ENCODE measurements at places on chromosomes 11 and 22. TPM values are rescaled to one million over a fixed set of nuclear protein-coding genes. Genes with fewer than 3 reads are reported as not detected.

DNA sequence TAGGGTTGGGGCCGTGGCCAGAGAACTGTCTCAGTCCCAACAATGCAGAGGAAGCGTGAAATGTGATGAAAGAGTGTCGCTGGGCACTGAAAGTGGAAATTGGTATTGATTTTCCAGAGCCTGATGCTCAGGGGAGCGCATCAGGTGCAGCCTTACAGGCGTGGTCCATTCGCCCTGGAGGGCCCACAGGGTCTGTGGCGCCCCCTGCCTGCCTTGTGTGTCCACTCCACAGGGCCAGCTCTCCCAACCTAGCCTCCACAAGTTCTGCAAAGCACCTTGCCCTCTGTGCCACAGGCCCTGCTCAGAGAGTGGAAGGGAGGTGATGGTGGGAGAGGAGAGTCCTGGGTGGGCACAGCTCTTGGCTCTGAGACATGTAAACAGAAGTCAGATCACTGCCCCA is 54.9 kb upstream of the LMO1 start:
- no peaks in the 10 kb centered on the region for H3K36me3 ChIP-seq
- H3K4me1 ChIP-seq: peaks cover 2% of the 10 kb centered on the region
- no peak overlapping the region for H3K4me3 ChIP-seq
- H3K27me3 ChIP-seq: peaks cover 7% of the 10 kb centered on the region

DNA sequence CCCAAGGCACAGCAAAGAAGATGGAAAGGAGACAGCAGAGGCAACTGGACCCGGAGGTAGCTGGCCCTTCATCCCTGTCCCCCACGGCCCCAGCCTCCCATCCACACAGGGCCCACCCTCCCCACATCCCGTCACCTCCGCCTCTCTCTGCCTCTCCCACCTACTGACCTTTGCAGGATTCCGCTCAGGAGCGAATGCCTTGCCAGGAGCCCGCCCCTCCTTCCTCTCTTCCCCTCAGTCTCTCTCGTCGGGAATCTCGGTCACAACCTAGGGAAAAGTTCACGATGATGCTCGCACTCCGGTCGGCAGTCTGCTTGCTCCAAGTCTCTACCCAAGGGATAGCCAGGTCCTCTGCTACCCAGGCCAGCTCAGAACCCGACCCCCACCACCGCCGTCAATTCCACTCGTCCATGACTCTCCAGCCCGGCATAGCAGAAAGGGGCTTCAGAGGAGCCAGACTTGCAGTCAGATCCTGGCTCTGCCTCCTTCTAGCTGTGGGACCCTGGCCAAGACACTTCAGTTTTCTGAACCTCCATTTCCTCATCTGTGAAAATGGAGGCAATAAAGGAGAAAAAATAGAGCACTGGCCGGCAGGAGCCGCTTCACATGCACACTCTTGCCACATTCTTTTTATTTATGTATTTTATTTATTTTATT is 10.2 kb downstream of the AHNAK start:
- no peak for DNase-seq
- peaks cover 13% of the 10 kb centered on the region for H3K4me1 ChIP-seq
- peaks cover 4% of the 10 kb centered on the region for H3K27me3 ChIP-seq
- peak overlapping the region; percentile 41 for H3K4me3 ChIP-seq

DNA sequence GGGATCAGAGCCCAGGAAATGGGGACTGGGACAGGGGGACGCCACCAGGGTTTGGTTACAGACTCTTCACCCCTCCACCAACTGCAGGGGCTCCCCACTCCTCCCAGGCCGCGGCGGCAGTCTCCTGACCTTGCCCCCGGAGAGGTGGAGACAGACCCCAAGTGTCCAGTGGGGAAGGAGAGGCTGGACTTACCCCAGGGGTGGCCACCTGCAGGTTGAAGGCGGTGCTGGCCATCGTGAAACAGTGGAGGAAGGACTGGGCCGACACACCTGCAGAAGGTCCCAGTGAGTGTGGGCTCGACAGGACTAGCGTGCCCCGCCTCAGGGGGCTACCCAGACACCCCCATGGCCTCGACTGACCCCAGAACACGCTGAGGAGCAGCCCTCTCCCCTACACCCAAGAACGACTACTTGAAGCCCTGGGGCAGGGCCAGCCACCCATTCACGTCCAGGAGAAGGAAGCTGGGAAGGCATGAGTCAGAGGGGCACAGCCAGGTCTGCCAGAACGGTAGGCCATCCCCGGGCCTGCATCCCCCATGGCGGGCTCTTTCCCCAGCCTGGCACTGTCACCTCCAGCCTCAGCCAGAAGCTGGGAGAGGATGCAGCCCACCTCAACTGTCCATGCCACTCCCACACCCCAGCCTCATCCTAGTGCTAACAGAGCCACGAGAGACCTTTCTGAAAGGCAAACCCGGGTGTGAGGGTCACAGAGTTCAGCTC is 2.3 kb downstream of the GATD1 start:
- H3K4me1 ChIP-seq: peaks cover 19% of the 10 kb centered on the region
- DNase-seq: peak; percentile 15
- H3K4me3 ChIP-seq: peak overlapping the region; percentile 55
- H3K27me3 ChIP-seq: no peaks in the 10 kb centered on the region
- peaks cover 8% of the 10 kb centered on the region for H3K36me3 ChIP-seq

DNA sequence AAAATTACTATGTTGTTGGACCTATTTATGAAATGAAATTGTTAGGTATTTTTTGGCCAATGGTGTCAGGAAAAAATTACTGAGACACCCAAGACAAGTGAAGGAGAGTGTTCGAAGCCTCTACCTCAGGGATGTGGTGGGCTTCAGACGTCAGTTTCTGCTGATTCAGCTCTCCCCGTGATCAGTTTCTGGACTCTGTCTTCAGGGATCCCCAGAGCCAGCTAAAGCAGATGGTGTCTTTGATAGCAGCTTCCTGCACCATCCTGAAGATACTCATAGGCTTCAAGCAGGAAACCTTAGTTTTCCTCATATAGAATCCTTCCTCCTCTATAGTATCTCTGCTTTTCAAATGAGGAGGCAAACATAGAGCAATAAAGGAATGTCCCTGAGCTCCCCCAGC is 7.4 kb downstream of the CD248 start:
- no peak overlapping the region for H3K27ac ChIP-seq
- DNase-seq: no peak
- no peaks in the 10 kb centered on the region for H3K36me3 ChIP-seq
- H3K4me1 ChIP-seq: peaks cover 13% of the 10 kb centered on the region
- no peak overlapping the region for H3K4me3 ChIP-seq

The PRG3 gene
- total RNA-seq: not detected

The ART5 gene
- 8.7 TPM for total RNA-seq

The MCHR1 gene
- total RNA-seq: 0.57 TPM

DNA sequence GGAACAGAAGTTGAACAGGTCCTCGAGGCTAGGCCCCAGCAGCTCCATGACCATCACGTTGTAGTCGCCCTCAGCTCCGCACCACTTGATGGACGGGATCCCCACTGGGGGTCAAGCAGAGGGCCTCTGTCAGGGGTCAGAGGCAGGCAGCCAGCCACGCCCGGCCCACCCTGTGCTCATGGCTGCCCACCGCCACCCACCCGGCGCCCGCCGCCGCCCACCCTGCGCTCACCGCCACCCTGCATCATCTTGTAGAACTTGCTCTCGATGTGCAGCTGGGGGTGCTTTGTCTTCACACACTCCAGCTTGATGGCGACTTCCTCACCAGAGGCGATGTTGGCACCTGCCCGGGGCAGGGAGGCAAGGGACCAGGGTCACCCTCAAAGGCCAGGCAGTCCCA is 14.3 kb downstream of the CSNK1E start:
- H3K4me3 ChIP-seq: no peak overlapping the region
- no peaks in the 10 kb centered on the region for H3K27me3 ChIP-seq
- peaks cover 35% of the 10 kb centered on the region for H3K4me1 ChIP-seq
- H3K36me3 ChIP-seq: peaks cover 58% of the 10 kb centered on the region
- no peak for DNase-seq

- peaks cover under 1% of the 10 kb centered on the region for H3K4me1 ChIP-seq
- H3K27me3 ChIP-seq: no peaks in the 10 kb centered on the region
- no peaks in the 10 kb centered on the region for H3K36me3 ChIP-seq
- H3K27ac ChIP-seq: no peak overlapping the region
- DNase-seq: no peak
- no peak overlapping the region for H3K4me3 ChIP-seq
These were observed 21.4 kb downstream of the RELT start for GRCh38 chr11:73397468-73398131.

GRCh38 chr11:30859669-30860068 is 273.5 kb upstream of the MPPED2 start:
- H3K4me3 ChIP-seq: no peak overlapping the region
- no peak for DNase-seq
- H3K27me3 ChIP-seq: peaks cover 2% of the 10 kb centered on the region
- peaks cover 41% of the 10 kb centered on the region for H3K4me1 ChIP-seq
- no peak overlapping the region for H3K27ac ChIP-seq

The GGT5 gene
- total RNA-seq: 0.09 TPM

DNA sequence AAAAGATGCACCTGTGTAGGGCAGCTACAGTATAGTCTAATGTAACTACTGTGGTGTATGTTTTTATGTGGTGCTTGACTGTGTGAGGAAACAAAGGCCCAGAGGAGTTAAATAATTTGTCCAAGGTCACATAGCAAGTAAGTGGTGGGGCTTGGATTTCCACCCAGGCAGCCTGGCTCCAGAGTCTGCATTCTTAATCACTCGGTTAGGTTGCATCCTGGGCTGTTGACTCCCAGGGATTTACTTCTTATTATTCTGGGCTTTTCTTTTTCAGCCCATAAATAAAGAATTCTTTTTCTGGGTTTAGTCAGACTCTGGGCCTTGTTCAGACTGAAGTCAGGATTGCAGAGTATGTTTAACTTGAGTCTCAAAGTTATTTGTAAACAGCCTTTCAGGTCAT is 82.1 kb downstream of the ARHGAP42 start:
- no peak overlapping the region for H3K4me3 ChIP-seq
- H3K36me3 ChIP-seq: peaks cover 7% of the 10 kb centered on the region
- H3K27ac ChIP-seq: peak overlapping the region; percentile 33
- H3K4me1 ChIP-seq: peaks cover 27% of the 10 kb centered on the region

- H3K36me3 ChIP-seq: no peaks in the 10 kb centered on the region
- no peak overlapping the region for H3K4me3 ChIP-seq
- H3K27me3 ChIP-seq: no peaks in the 10 kb centered on the region
- no peak for DNase-seq
- no peak overlapping the region for H3K27ac ChIP-seq
These were observed 30.4 kb downstream of the KCNJ4 start for GRCh38 chr22:38424525-38425080.

DNA sequence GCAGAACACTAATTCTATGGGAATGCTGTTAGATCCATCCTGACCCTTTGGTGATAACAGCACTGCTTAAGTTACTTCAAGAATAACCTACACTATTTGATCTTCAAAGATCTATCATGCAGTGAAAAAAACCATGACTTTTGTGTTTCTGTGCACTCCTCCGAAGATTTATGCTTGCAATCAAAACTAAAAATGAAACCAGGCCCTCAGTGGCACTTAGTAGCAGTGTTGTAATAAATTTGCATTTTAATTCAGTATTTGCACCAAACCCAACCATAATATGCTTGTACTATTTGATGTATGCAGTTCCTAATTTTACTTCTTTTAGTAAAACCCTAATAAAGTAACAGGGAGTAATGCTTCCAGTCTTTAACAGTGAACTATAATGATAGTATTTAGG is 130.7 kb downstream of the SOX6 start:
- no peak for DNase-seq
- H3K27me3 ChIP-seq: no peaks in the 10 kb centered on the region
- peaks cover 13% of the 10 kb centered on the region for H3K4me1 ChIP-seq
- no peaks in the 10 kb centered on the region for H3K36me3 ChIP-seq

GRCh38 chr22:25754527-25755202 is 12.7 kb downstream of the MYO18B start:
- no peaks in the 10 kb centered on the region for H3K27me3 ChIP-seq
- no peak for DNase-seq
- H3K4me3 ChIP-seq: no peak overlapping the region
- no peaks in the 10 kb centered on the region for H3K4me1 ChIP-seq

DNA sequence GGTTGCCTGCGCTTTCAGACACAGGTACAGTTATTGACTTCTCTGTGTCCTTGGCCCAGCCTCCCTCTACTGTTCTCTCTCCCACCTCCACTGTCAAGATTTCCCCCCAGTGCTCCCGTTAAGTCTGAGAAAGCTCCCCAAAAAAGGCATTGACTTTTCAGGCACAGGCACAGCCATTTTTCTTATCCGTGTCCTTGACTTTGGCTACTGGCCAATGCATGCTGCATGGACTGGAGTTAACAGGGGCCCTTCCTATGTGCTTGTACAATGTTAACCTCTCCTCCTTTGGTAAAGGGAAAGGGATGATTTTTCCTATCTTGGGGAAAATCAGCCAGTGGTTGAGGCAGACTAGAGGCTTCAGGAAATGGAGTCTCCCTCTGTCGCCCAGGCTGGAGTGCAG is 4.3 kb downstream of the APOL5 start:
- DNase-seq: no peak
- no peak overlapping the region for H3K4me3 ChIP-seq
- H3K27ac ChIP-seq: no peak overlapping the region

GRCh38 chr11:79437278-79437980 is 3.4 kb downstream of the TENM4 start:
- peak; percentile 85 for DNase-seq
- peaks cover 85% of the 10 kb centered on the region for H3K27me3 ChIP-seq
- H3K36me3 ChIP-seq: no peaks in the 10 kb centered on the region
- H3K27ac ChIP-seq: 0 out of 2 replicates have a peak overlapping the region, but pooled peaks have one; percentile 10
- H3K4me3 ChIP-seq: peak overlapping the region; percentile 86

- H3K27me3 ChIP-seq: no peaks in the 10 kb centered on the region
- peaks cover 4% of the 10 kb centered on the region for H3K4me1 ChIP-seq
- no peak overlapping the region for H3K4me3 ChIP-seq
- no peak overlapping the region for H3K27ac ChIP-seq
- DNase-seq: no peak
- no peaks in the 10 kb centered on the region for H3K36me3 ChIP-seq
These were observed 50.6 kb upstream of the ACCSL start for GRCh38 chr11:43997022-43997660.

- H3K27me3 ChIP-seq: no peaks in the 10 kb centered on the region
- H3K27ac ChIP-seq: no peak overlapping the region
- peaks cover 42% of the 10 kb centered on the region for H3K4me1 ChIP-seq
- DNase-seq: no peak
These were observed 874 bp downstream of the APOL1 start for GRCh38 chr22:36253523-36254490.

The FAT3 gene
- 30.9 TPM for total RNA-seq

DNA sequence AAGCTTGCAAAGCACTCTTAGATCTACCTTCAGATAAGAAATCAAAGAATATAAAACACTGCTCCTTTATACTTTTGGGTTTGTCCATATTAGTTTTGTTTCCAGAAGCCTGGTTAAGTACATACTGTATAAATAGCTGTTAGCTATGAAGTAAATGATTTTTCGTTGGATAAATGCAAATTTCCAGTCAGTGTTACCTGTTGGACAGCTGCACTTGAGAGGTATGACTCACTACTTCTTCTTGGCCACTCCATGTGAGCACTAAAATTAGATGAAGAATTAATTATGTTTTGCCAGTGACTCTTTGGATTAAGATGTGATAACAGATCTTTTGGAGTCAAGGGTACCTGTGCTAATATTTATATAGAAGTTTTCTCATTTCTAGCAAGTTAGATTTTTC is 9.5 kb upstream of the TSG101 start:
- H3K36me3 ChIP-seq: no peaks in the 10 kb centered on the region
- H3K4me1 ChIP-seq: no peaks in the 10 kb centered on the region
- no peaks in the 10 kb centered on the region for H3K27me3 ChIP-seq
- no peak overlapping the region for H3K4me3 ChIP-seq
- no peak overlapping the region for H3K27ac ChIP-seq

- no peak for DNase-seq
- no peaks in the 10 kb centered on the region for H3K27me3 ChIP-seq
- no peak overlapping the region for H3K27ac ChIP-seq
- H3K36me3 ChIP-seq: peaks cover 10% of the 10 kb centered on the region
- no peaks in the 10 kb centered on the region for H3K4me1 ChIP-seq
These were observed 538.1 kb downstream of the MIAT start for GRCh38 chr22:27195494-27195893.

The MS4A7 gene
- 0.25 TPM for total RNA-seq

Measured in WTC11 (cell line).